Stimulated activated CD4-positive, alpha-beta T cell treated with anti-CD3 and anti-CD28 coated beads, Interleukin-1b, Interleukin-23, amount 100 ng/mL, for 24 hours (primary cell): ENCODE measurements at places on chromosomes 5 and 9.

DNA sequence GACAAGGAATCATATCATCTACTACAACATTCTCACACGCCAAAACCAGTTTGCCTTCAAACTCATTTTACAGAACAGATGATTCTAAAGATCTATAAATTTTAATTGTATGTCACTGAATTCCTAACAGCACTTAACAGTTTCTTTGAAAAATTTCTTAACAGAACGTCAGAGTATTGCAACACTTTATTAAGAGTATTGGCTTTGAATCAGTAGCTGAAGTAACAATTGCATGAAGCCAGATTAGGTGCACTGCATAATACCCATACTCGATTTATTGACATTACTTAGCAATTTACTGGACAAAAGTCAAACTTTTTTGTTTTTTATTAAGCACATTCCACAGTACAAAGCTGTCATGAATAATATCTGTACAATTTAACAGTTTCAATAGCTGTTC is 75.8 kb downstream of the SMIM23 start:
- DNase-seq = no peak

GRCh38 chr9:114000671-114001409 is 77.3 kb downstream of the AMBP start:
- DNase-seq = no peak

DNA sequence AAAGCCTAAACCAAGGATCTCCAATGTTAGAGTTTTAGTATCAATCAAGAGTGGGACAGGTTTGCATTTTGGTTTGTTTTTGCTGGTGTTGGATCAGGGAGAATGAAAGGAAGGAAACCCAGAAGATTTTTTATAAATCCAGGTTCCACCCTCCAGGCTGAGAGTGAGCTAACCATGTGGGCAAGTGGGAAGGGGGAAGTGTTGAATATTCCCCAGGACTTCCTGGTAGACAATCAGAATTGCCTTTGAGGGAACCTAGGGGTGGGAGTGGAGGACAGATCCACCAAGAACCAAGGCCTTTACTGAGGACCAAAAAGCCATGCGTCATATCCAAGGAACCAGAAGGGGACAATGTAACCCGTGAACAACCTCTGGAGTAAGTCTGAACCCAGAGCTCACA is 33.5 kb upstream of the PIK3R1 start:
- no peak for DNase-seq

- DNase-seq = peak; percentile 19
Measured at GRCh38 chr5:95283761-95284571, 928 bp downstream of the MCTP1 start.

- no peak for DNase-seq
Measured at GRCh38 chr5:149859746-149860145, 84.8 kb downstream of the PDE6A start.

GRCh38 chr9:98724810-98725530 is 16.2 kb upstream of the GABBR2 start:
- no peak for DNase-seq
